ENCODE measurements at places on chromosomes 16 and 17.

DNA sequence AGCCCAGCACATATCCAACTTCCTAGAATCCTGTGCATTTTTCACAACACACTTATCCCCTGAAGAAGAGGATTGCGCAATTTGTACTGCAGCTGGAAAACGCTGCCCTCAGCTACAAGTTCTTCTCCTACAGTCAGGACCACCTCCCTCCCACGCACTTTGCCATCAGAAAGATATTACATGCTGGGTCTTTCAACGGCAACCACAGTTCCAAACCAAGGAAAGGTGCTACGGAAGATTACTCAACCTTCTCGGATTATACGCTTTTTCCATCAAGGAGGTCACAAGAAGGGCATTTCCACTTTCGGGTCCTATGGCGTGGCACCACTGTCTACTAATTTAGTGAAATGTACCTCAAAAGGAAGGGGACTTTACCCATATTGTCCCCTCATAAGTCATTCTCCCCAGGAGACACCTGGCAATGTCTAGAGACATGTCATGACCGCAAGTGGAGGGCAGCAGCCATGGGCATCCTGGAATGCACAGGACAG is 35.2 kb downstream of the USP7 start:
- no peak for DNase-seq

DNA sequence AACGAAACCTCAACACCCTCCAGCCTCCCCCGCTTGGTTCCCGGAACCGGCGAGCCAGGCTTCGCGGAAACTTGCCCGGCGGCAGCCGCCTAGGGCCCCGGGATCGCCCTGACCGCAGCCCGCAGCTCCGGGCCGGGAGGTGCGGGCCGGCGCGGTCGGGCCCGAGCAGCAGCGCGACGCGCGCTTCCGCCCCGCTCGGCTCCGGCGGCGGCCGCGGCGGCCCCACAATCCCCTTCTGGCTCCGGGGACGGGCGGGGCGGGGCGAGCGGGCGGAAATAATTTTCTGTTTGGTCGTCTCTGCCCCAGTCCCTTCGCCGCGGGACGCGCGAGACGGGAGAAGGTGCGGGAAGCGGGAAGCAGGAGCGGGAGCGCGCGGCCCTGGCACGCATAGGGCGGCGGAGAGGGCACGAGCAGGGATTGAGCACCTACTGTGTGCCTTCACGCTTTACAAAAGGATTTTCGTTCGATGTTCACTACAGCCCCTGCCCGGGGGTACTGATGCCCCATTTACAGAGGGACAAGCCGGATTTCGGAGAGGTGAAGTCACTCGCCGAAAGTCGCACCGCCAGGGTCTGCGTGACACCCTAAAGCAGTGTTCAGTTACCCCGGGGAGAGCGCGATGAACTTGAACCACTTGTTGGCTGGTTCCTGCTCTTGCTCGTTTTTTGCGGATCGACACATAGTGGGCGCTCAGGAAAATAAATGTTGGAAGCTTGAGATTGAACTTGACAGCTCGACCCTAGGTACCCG is 2.7 kb upstream of the MLLT6 start:
- DNase-seq: no peak

DNA sequence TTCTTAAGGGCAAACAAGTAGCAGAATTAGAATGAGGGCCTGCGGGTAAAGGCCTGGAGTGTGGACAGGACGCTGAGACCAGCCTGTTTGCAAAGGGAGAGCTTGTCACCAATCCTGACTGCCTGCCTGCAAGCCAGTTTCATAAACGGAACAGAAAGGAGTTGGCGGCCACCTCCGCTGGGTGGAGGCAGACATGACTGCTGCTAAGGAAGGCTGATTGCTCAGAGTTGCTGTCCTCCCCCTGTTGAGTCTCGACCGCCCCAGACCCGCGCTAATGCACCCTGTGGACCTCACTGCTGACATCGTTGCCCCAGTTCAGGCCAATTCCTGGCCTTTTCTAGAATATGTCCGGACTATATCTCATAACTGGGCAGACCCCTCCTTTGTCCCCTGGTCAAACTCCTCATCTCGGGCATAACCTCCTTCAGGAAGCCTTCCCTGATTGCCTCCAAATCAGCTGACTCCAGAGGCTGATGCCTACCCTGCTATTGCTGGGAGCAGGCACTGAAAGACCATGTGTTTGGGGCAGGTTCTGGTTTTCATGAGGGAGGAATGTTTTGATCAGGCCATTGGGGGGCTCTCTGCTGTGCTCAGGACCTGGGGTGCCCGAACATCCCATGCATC is 153.0 kb upstream of the CIBAR2 start:
- no peak for DNase-seq

DNA sequence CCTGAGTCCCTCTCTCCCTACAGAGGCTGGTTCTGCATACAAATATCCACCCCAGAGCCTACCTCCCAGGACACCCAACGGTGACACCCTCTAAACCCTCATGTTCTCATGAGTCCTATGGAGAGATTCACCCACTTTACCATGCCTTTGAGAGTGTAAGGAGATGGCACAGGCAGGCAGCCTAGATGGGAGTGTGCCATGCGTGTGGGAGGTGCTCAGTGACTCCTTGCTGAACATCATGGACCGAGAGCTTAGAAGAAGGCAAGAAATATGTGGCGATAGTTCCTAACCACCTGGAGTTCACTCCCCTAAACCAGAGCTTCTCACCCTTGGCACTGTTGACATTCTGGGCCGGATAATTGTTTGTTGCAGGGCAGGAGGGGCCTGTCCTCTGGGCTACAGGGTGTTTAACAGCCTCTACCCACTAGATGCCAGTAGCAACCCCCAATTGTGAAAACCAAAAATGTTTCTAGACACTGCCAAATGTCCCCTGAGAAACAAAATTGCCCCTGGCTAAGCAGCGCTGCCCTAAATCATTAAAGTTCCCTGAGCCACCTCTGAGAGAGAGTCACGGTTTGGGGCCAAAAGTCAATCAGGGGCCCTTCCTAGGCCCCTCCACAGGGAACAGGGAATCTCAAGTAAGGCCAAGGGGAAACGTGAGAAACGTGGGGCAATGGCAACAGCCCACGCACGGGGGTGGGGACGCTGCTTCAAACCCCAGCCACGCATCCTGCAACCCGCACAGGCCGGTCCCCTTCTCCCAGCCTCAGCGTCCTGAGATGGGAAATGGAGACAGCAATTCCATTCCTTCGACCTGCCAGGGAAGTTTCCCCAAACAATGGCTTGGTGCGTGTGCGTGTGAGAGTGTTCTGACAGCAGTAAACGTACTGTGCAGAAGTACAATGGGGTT is 66.8 kb downstream of the C16orf78 start:
- DNase-seq: no peak

DNA sequence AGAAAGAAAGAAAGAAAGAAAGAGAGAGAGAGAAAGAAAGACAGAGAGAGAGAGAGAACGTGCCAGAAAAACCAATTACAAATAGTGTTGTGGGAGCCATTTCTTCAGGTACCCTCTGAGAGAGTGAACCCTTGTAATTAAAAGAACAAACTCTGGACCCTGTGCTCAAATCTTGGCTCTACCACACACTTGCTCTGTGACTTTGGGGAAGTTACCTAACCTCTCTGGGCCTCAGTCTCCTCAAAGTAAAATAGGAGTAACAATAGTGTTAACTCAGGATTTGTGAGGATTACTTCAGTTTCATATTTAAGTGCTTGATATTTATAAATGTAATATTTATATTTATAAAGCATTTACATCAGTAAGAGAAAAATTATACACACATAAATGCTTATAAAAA is 139.8 kb downstream of the GSG1L start:
- DNase-seq: no peak

DNA sequence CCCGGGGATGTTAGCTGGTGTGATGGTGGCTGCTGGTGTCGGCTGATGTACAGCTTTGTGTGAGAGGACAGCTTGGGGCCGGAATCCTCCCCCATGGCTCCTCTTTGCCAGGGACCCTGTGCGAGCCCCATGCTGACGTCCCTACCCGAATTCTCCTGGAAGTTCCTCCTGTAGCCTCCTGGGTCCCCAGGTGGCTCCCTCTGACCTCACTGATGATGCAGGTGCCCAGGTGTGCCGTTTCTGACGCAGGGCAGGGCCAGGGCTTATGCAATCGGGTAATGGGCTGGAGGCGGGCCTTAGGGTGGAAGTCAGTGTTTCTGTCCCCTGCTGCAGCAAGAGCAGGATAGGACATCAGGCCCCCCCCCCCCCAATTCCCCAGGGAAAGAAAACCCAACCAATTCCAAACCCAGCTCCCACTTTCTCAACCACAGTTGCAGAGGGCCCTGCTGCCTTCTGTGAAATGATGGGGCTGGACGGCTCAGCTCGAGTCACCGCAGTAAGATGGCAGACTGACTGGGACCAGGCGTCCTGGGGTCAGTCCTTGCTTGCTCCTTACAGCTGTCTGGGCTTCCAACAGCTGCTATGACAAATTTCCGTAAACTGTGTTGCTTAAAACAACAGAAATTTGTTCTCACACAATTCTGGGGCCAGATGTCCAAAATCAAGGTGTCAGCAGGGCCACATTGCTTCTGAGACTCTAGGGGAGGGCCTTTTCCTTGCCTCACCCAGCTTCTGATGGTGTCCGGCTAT is 139.0 kb upstream of the PLCG2 start:
- DNase-seq: no peak

DNA sequence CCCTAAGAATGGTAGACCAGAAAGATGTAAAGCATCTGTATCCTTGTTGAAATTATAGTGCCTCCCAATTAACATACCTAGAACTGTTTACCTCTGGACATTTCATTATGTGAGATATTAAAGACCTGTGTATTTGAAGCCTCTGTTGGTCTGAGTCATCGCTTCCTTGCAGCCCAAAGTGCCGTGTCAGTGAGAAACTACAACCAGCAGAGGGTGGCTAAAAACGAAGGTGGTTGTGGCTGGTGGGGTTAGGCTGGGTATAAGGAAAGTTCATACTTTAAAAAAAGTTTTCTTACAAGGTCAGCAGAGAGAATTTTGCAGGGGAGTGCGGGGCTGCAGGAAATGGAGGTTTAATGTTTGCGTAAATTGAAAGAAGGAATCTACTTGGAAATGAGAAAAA is 290.7 kb downstream of the TMEM114 start:
- no peak for DNase-seq

DNA sequence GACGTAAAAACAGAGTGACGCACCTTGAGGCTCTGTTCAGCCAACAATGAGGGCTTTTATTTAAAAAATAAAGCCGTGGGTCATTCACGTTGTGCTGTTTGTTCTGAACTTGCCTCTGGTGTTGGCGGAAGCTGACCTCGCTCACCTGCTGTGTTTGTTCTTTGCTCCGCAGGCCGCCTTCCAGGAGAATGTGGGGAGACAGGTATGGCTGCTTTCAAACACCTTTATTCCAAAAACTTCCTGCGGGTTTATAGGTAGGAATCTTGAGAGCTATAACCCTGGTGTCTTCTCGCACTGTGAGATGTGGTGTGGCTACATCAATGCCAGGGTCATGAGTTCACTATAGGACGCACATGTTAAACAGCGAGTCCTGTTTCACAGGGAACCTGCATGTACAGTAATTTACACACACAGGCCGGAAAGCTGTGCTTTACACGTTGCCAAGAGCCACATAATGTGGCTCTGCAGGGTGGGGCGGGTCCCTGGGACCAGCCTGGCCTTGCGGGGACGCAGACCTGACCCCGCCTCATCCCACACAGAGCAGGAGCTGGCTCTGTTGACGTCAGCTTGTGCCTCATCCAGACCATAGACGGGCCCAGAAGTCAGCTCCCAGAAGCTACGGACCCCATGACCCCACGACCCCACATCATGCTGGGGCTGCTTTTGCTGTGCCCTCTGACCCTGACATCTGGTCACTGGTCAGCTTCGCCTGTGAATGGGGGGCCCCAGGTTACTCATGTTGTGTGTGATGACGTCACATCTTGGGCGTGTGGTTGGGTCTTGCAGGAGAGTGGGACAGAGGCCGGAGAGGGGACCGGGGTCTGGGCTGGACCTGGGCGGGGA is 49.9 kb upstream of the ZNF750 start:
- DNase-seq: no peak

- DNase-seq: no peak
Measured at GRCh38 chr17:31596382-31597323, 205.2 kb downstream of the RAB11FIP4 start.

DNA sequence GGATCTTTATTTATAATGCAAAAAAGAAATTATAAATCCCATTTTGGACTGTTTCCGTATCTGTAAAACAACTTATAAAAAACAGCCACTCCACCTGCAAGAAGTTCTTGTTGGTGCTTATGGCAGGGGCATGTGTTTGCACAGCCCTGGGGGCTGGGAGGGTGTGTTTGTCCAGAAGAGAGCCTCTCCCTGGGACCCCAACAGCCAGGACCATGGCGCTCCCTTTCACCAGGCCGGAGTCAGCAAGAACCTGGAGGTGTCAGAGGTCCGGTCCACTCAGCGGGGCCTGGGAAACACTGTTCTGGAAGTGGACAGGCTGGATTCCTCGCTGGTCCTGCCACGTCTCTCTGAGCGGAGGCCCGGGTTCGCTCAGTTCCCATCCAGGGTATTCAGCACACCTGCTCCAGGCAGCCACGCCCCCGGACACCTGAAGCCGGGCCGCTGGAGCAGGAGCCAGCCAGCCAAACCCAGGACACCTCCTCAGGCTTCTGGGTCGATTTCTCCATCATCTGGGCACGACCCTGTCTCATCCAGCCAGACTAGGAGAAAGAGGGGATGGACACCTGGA is 18.9 kb upstream of the GINS2 start:
- DNase-seq: no peak

DNA sequence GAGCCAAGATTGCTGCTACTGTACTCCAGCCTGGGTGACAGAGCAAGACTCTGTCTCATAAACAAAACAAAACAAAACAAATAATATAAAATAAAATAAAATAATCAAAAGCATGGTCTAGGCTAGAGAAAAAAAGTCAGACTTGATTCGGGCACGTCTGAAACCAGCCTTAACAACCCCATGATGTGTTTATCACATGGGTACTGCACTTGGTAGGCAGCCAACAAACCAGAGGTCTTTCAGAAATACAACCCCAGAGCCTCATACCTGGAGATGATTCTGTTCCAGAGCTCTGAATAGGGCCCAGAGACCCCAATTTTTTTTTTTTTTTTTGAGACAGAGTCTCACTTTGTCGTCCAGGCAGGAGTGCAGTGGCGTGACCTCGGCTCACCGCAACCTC is 9.6 kb upstream of the HAPSTR1 start:
- no peak for DNase-seq

- no peak for DNase-seq
Measured at GRCh38 chr16:14196011-14196410, 124.9 kb downstream of the MRTFB start.

GRCh38 chr17:8041979-8042378 is 3.1 kb downstream of the ALOX15B start:
- no peak for DNase-seq

Measured in urinary bladder (tissue), 4 donors.